ENCODE measurements at places on chromosomes 1 and 21. TPM values are rescaled to one million over a fixed set of nuclear protein-coding genes. Genes with fewer than 3 reads are reported as not detected.

The ENTREP3 gene
- 16.5 TPM for total RNA-seq

The SLC6A9 gene
- total RNA-seq = 11.0 TPM

The FGGY gene
- total RNA-seq = 16.0 TPM

The GON4L gene
- 32.7 TPM for total RNA-seq

The FBLIM1 gene
- 141 TPM for total RNA-seq

The ST3GAL3 gene
- total RNA-seq = 17.8 TPM

The CNIH4 gene
- 108 TPM for total RNA-seq

The RGS13 gene
- total RNA-seq = not detected

The ZBTB8OS gene
- 44.2 TPM for total RNA-seq

The OLFML3 gene
- 270 TPM for total RNA-seq

The C1orf141 gene
- not detected for total RNA-seq

The HRNR gene
- total RNA-seq = not detected

The FRRS1 gene
- 12.0 TPM for total RNA-seq

The ADGRL4 gene
- 92.6 TPM for total RNA-seq

The LCE3C gene
- not detected for total RNA-seq

The SLC9C2 gene
- total RNA-seq = 0.46 TPM

The MXRA8 gene
- total RNA-seq = 172 TPM

The BTG2 gene
- total RNA-seq = 17.5 TPM
